ENCODE measurements at places on chromosomes 5 and 9.
A peak's percentile ranks its signal among the peaks of the same experiment; 100 is the strongest.

DNA sequence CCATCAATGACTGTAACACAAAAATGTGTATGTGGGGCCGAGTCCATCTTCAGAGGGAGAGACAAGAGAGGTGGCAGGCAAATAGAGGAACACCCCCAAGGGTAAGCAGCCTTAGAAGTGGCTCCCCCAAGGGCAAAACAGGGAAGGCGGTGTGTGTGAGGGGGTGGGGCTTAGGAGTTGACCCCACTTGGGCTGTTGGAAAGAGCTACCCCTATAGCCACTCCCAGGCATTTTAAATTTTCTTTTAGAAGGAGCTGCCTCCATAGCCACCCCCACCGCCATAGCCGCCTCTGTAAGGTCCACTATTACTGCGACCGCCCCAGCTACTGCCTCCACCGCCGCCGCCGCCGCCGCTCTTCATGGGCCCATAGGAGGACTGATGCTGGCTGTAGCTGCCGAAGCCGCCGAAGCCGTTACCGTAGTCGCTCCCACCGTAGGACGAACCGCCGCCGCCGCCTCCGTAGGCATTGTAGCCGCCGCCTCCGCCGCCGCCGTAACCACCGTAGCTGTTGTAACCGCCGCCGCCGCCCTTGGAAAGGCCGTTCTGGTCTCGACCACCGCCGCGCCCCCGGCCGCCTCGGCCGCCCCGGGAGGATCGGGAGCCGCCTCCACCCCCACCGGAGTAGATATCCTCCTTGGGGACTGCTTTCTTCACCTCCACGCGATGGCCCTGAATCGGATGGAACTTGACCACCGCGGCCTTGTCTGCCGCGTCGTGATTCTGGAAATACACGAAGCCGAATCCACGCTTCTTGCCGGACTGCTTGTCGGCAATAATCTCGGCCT is 1.1 kb downstream of the HNRNPA0 start:
- no peak for ATAC-seq

- no peak for ATAC-seq
Observed at GRCh38 chr5:51201024-51201423, 182.2 kb upstream of the ISL1 start.

- no peak for ATAC-seq
Observed at GRCh38 chr9:115891929-115892328, 261.7 kb upstream of the PAPPA start.

DNA sequence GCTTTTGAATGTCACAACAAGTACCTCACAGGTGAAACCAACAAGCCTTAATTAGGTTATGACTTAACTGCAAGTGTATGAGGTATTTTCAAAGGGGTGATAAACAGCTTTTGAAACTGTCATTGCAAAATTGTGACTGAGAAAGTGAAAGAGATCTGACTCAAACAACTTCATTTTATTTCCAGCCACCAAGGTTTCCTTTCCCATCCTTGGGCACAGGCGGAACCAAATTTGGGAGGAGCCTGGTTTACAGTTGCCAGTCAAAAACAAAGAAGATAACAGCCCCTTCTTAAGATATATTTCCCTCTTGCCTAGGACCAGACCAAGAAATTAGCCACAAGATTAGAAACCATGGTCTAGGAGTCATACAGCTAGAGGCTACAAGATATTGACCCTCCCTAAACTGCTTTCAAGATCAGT is 417.1 kb downstream of the CSNK1G3 start:
- ATAC-seq: no peak

- no peak for ATAC-seq
Observed at GRCh38 chr9:101366038-101366756, 18.6 kb downstream of the BAAT start.

DNA sequence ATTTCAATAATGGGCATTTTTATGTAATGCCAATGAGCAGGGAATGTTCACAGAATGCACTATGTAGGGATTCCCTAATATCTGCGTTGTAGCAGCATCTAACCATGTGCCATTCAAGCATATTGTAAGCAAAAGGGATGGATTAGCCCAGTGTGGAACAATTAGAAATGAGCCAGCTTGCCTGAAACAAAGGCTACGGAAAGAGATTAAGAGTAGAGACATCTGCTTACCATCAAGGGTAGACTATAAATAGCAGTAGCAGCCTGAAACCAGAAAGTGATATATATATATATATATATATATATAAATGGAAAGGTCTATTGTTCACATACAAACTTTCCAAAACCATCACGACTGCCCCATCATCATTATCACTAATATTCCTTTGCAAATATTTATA is 31.9 kb upstream of the CEP120 start:
- ATAC-seq: no peak

DNA sequence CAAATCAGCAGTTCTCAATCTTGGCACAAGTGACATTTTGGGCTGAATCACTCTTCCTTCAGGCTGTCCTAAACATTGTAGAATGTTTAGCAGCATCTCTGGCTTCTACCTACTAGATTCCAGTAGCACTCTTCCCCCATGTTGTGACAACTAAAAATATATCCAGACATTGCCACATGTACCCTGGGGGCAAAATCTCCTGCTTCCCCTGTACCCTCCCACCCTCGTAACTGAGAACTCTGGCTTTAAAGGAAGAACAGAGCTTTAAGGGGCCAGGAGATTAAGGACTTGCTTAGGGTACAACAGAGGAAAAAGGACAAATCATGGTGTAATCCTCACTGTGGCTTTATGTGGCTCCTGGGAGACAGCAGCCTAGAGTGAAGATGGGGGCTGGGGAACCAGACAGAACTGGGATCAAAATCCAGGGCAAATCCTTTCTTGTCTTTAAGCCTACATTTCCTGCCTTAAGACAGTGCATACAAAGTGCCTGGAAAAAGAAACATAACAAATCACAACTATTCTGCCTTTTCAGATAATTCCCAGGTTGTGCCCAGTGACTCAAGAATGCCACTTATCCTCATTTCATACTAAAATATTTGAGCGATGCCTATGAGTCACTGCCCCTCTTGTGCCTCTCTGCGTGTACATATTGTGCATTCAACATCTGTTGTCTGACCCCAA is 109.3 kb downstream of the DAPK1 start:
- no peak for ATAC-seq

DNA sequence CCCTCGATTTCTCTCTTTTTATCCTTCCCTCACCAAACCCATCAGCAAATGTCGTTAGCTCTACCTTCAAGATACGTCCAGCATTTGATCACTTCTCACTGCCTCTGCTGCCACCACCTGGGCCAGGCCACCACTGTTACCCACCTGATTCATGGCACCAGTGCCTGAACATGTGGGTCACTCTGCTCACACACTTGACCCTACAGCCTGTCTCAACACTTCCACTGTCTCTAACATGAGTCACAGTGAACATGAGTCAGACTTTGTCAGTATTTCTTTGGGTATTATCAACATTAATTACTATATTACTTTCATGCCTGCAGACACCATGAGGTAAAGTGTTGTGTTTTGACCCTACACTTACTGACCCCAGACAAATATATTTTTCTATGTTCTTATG is 19.6 kb downstream of the SLC24A2 start:
- ATAC-seq: no peak

DNA sequence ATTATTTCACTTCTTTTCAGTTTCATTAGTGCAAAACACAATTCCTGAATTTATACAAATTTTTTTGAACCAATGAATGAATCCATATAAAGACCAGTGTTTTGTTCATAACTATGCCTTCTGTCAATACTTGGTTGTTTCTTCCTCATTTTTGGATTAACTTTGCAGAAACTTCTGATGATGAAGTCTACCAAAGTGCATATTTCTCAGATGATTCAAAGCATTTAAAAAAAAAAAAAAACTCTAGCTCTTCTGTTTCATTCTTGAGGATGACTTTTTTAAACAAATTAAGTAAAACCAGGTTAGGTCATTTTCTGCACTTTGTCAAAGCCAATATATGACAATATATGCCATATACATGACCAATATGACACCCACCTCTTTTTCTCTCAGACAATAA is 92.6 kb downstream of the CHSY3 start:
- ATAC-seq: no peak

- no peak for ATAC-seq
Observed at GRCh38 chr5:116885825-116886224, 311.2 kb upstream of the SEMA6A start.

GRCh38 chr5:117893211-117893610 is 1095.1 kb downstream of the DTWD2 start:
- no peak for ATAC-seq

DNA sequence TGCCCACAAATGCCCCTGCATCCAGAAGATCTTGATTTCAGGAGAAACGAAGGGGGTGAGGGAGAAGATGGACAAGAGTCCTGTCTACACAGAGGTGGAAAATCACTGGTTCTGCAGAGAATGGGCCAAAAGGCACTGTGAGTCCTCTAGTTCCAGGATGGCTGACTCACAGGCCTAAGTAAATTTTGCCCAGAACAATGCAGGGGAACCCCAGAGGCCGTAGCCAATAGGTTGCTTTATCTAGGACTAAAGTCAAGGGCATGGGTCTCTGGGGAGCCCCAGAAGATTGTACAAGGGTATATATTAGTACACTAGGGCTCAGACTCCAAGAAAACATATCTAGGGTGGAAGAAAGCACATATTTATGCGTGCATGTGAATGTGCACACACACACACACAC is 98.0 kb downstream of the SLIT3 start:
- ATAC-seq: no peak

DNA sequence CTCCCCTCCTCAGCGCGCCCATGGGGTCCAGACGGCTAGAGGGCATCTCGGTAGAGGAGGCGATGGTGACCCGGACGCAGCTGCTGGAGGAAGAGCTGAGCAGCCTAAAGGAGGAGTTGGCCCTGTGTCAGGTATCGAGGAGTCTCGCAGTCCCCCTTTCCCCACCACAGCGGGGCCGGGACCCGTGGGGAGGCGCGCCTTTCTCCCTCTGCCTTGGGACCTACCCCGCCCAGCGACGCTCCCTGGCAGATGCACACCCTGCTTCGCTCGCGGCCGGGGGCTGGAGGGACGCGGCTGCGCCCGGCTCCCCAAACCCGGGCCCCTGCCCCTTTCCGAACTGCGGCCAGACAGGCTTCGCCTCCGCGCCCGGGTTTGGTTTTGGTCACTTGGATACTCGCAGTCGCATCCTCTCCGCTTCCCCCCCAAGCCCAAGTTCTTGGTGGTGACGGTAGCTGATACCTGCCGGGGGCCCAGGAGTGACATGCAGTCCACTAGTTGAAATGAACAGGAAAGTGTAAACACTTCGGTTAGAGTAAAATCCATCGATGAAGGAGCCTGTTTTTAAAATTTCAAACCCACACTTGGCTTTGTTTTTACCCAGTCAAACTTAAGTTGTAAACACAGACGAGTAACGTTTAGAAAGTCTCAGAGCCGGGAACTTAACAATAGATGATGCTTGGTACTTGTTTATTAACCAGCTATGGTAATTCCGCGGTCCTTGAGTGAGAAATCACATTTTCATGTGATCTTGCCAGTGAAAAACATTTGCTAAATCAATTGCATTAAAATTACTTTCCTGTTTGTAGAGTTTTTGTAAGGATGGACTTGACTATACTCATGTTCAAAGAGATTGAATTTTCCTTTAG is 688 bp downstream of the CNTLN start:
- ATAC-seq: peak; percentile 47

DNA sequence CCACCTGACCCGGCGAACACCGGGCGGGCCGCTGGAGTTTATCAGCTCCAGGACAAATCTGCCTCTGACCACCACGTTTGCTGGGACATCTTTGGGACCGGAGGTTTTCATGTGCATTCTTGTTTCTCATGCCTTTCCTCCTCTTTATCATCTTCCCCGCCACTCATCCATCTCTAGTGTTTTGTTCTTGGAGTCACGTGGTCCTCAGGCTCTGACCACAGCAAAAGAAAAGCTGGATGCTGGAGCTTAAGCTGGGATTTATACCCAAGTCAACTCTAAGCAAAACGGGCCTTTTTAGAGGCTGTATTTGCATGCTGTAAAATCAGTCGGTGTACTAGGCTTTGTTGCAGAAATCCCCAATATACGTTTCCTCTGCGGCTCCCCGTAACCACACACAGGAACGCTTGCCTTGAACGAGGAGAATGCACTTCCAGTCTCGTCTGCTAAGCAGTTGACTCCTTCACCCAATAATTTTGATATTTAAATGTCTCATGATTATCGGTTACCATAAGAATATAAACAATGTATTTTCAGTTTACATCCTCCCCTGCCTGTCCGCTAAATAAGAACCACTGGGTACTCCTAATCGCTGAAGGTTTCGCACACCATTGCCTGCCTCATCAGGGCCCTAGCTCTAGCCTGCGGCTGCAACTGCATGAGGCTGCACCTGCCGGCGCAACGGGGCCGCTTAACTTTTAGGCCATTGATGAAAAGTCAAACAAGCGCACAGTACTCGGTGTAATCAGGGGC is 560 bp upstream of the NDUFS6 start:
- ATAC-seq: peak; percentile 47

DNA sequence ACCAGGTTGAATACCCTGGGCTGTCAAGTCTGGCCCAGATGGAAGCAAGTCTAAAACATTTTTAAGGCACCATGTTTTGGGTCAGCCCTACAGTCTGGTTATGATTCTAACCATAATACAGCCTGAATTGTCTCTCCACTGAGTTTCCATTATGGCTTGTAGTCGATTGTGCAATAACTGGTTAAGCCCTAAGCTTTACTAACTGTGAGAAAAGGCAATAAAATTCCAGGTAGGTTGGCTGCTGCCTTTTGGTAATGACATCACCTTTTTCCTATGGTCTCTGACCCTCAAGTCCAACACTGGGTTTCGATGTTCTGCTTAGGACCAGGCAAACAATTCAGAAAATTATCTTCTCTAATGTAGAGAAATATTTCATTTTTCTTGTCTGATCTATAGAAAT is 243.3 kb downstream of the ACTL7B start:
- no peak for ATAC-seq

GRCh38 chr5:58746321-58746720 is 163.4 kb downstream of the RAB3C start:
- no peak for ATAC-seq

- no peak for ATAC-seq
Observed at GRCh38 chr9:98690686-98691085, 18.0 kb downstream of the GABBR2 start.

DNA sequence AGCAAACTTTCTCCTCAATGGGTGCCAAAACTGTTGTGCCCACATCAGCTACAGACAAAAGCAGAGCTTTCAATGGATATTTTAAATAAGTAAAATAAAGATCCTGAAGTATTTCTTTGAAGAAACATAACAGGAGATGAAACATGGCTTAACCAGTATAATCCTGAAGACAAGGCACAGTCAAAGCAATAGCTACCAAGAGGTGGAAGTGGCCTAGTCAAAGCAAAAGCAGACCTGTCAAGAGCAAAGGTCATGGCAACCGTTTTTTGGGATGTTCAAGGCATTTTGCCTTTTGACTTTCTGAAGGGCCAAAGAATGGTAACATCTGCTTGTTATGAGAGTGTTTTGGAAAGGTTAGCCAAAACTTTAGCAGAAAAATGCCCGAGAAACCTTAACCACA is 77.9 kb downstream of the ANXA1 start:
- peak; percentile 48 for ATAC-seq

DNA sequence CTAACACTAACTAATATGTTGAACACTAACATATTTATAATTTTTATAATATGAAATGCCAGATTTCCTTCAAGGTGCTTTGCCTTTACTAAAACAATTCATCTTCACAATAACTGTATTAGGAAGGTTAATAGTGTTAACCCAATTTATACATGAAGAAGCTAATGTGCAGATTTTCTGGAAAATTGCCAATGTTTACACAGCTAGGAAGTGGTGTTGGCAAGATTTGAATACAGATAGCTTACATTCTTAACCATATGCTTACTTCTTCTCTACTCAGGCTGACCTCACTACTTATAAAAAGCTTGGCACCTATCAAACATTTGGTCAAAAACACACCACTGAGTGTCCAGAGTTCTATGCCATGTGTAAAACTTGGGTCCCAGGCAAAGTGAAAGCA is 445.4 kb upstream of the ITGA1 start:
- no peak for ATAC-seq

GRCh38 chr9:121823451-121824169 is 172.2 kb downstream of the DAB2IP start:
- ATAC-seq: no peak

GRCh38 chr9:126395439-126396212 is 69.0 kb downstream of the MVB12B start:
- no peak for ATAC-seq
